ENCODE measurements at places on chromosomes 16 and 17. TPM values are rescaled to one million over a fixed set of nuclear protein-coding genes. Genes with fewer than 3 reads are reported as not detected.

DNA sequence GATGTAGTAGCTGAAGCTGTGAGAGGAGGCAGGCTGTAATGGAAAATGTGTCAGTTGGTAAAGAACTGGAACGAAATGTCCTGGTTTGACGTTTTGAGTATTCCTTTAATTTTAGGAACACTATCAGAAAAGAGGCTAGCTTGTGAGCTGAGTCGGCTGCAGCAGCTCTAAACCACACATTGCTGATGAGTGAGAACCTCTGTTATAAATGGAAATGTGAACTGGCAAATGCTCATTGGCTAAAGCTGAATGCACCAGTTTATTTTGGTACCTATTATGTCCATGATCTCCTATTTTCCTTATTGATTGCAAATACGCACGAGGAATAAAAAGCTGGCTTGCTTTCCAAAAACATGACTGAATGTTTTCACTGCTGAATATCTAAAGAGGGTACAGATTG is 11.0 kb upstream of the WIPI1 start:
- DNase-seq = no peak

DNA sequence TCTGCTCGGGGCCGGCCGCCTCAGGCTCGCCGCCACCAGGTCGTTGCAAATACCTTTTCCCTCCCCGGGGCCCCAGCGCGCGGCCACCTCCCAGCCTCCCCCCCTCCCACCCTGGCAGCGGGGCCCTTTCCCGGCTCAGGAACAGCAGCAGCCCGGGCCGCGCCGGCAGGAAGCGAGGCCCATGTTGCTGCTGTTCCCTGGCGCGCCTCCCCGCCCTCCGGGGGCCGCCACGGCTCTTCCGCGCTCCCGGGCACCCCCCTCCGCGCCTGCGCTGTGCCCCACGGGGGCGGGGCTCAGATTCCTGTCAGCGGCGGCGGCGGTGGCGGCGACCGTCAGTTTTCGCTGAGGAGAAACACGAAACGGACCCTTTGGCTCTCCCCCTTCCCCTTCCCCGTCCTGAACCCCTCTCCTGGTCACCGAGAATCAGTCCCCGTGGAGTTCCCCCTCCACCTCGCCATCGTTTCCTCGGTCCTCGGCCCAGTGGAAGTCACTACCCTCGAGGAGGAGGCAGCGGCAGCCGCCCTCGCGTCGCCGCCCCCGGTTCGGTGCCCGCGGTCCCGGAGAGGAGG is at the start of gene NFAT5:
TSS of gene NFAT5 (plus strand) at position 296 of the 569 bp plus-strand sequence. CDS start 336 bp downstream, outside the sequence.
- DNase-seq = peak; percentile 94

Gene HOXB8
- total RNA-seq = not detected

DNA sequence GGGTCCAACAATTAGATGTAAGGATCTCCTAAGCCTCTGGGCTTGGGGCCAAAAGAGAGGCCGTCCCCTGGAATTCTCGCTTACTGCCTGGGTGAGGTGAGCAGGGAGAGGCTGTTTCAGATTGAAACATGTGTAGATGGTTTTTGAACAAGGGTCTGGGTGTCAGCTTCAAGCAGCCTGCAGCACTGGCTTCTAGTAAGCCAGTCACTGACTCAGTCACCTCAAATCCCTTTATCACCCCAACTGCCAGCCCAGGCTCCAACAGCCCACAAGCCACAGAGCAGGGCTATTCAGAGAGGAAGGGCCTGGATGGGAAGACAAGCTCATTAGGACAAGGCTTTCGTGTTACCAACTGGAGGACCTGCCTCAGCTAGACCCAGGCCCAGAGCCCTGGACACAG is 180.2 kb downstream of the CCT6B start:
- no peak for DNase-seq

Measured in Right ventricle myocardium inferior (tissue), 1 donor.